Stimulated activated CD4-positive, alpha-beta T cell treated with anti-CD3 and anti-CD28 coated beads, Interleukin-15, amount 100 ng/mL, for 48 hours (primary cell): ENCODE measurements at places on chromosomes 12 and 14.

DNA sequence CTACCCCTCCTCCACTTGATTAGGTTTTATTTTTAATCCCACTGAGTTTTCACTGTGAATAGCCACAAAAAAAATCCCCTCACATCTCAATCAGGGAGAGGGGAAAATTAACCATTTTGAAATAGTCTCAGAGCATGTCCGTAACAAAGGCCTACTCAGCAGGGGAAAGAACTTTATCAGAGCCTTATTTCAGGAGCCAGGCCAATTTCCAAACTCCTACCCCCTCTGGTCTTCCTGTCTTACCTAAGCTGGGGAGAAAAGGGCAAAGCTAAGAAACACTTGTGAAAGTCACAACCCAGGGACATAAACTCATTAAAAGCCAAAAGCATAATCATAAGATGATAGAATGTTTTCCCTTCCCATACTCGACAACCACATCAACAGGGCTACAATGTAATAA is 260.3 kb upstream of the DIO3 start:
- DNase-seq = no peak

DNA sequence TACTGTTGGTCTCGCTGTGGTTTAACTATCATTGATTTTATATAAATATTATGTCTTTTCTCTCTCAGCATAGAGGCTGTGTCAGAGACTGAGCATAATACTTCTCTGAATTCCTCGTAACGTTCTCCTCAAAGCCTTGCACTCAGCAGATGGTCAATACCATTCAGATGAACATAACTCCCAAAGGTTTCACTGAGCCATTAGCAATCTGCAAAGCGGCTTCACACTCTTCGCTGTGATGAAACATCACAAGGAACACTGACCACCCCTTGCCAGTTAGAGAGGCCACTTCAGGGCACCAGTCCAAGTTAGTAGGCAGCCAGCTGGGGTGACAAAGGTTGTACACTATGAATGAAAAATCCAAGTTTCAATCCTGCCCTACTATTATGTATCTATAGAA is 30.1 kb upstream of the STON2 start:
- DNase-seq = no peak

- no peak for DNase-seq
Observed at GRCh38 chr12:43824207-43824775, 11.6 kb upstream of the TMEM117 start.

DNA sequence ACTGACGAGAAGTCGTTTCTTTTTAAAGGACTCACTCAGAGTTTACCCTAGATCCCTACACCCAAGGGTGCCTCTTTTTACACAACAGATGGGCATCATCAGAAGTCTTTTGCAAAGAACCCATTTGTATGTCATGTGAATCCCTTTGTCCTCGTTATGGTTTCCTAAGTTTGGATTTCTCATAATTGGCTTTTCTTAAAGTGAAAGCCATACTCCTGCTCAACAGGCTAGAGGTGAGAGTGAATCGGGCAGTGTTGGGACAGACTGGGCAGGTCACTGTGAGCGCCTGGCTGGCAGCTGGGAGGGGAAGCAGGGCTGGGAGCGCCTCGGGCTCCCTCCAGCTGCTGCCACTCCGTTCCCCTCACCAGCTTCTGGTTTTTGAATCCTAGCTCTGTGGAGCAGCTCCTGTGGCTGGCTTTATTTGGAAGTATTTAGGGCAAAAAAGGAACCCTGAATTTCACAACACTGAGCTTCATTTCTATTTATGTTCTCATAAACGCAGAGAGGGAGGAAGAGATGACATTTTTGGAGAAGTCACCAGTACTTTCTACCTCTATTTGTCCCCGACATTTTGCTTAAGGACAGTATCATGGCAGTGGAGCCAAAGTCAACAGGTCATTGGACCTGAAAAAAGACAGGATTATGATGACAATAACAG is 63.8 kb upstream of the ACTN1 start:
- no peak for DNase-seq

DNA sequence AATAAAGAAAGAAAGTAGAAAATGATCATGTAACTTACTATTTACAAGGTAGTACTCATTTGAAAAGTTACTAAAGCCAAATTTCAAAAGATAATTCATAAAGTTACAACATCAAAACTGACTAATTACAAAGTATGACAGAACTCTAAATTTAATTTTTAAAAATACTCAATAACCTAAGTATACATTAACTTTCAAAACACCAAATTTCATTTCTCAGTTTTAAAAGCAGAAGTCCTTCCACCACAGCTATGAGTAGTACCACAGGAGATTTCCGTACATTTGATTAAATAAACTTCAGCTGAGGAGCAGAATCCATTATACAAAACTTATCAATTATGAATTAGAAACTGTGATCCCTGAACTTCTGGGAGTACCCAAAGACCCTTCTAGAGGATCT is 100.8 kb upstream of the BBS10 start:
- DNase-seq = no peak
